ENCODE measurements at places on chromosomes 2 and 18. TPM values are rescaled to one million over a fixed set of nuclear protein-coding genes. Genes with fewer than 3 reads are reported as not detected.

Gene C18orf54
- total RNA-seq: 27.9 TPM

Gene GNLY
- not detected for total RNA-seq

Gene HTR2B
- total RNA-seq: not detected

Gene PLGLB1
- total RNA-seq: 4.6 TPM

Gene SMAD4
- 148 TPM for total RNA-seq

Gene SCN3A
- total RNA-seq: 3.7 TPM

GRCh38 chr18:36872329-36872728 lies 43.4 kb downstream of the KIAA1328 start:
- no peak for DNase-seq
- peaks cover 44% of the 10 kb centered on the region for H3K36me3 ChIP-seq
- no peaks in the 10 kb centered on the region for H3K27me3 ChIP-seq

DNA sequence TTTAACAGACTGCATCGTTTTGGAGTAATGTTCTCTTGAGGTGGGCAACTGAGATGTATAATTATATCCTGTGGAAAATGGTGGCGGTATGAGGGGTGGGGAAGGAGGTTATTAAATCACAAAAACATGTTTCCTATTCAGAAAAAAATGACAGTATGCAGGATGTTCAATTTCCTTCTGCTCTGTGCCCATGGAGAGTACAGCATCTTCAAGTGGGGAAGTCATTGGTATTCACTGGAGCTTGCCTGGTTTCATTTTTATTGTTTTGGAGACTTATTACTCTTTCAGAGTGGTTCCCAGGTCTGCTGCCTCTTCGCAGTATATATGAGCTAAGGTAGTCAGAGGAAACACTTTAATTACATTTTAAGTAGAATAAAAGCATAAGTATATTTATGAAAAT lies 318.8 kb upstream of the RAB12 start:
- H3K27ac ChIP-seq: no peak overlapping the region
- no peaks in the 10 kb centered on the region for H3K27me3 ChIP-seq
- peaks cover 25% of the 10 kb centered on the region for H3K4me1 ChIP-seq
- H3K4me3 ChIP-seq: no peak overlapping the region
- no peaks in the 10 kb centered on the region for H3K36me3 ChIP-seq

- H3K27me3 ChIP-seq: no peaks in the 10 kb centered on the region
- H3K27ac ChIP-seq: no peak overlapping the region
- H3K36me3 ChIP-seq: no peaks in the 10 kb centered on the region
- H3K4me3 ChIP-seq: no peak overlapping the region
- H3K4me1 ChIP-seq: peaks cover 4% of the 10 kb centered on the region
These were observed 65.1 kb upstream of the THOC1 start for GRCh38 chr18:332721-333510.

DNA sequence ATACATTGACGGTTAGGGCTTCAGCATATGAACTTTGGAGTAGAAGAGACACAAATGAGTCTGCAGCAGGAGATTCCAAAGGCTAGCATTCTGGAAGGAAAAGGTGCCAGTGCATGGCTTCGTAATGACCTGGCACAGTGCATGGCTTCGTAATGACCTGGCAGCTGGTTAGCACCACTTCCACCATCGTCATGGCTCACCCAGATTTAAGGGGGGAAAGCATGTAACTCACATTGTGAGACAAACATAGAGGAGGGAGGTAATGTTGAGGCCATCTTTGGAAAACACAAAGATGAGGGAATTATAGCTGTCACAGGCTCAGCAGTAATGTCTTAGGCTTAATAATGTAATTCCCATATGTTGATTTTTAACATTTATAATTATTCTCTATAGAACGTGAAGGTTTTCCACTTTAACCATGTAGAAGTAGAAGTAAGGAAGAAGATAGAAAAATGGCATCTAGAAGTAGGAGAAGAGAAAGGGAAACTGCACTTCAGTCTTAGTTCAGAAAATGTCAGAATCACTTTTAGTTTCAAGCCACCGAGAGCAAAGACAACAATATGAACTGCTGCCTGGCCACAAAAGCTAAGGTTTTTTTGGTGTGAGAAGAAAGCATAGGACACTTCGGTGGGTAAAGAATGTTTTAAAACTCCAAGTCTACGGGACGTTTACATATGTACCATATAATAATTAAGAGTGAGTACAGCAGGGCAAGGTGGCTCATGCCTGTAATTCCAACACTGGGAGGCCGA lies 6.8 kb upstream of the STK25 start:
- H3K27ac ChIP-seq: no peak overlapping the region
- no peak overlapping the region for H3K4me3 ChIP-seq
- DNase-seq: no peak
- H3K27me3 ChIP-seq: peaks cover 2% of the 10 kb centered on the region
- H3K36me3 ChIP-seq: peaks cover 5% of the 10 kb centered on the region
- no peaks in the 10 kb centered on the region for H3K4me1 ChIP-seq

DNA sequence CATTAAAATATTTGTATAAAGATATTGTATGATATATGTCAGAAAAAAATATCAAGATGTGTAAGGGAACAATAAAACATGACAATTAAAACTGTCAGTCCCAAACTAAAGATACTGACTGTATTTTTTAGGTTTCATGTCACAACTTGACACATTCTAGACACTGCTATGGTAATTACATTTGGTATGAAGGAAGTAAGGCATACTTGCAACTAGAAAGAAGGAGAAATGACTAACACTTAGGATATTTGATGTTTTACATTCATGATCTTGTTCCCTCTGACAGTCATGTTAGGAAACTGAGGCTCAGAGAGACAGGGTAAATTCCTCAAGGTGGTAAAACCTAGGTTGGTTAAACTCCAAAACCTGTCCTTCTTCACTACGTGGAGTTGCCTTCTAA lies 68.3 kb downstream of the TMEFF2 start:
- H3K4me3 ChIP-seq: no peak overlapping the region
- no peak overlapping the region for H3K27ac ChIP-seq
- no peaks in the 10 kb centered on the region for H3K36me3 ChIP-seq
- DNase-seq: no peak

DNA sequence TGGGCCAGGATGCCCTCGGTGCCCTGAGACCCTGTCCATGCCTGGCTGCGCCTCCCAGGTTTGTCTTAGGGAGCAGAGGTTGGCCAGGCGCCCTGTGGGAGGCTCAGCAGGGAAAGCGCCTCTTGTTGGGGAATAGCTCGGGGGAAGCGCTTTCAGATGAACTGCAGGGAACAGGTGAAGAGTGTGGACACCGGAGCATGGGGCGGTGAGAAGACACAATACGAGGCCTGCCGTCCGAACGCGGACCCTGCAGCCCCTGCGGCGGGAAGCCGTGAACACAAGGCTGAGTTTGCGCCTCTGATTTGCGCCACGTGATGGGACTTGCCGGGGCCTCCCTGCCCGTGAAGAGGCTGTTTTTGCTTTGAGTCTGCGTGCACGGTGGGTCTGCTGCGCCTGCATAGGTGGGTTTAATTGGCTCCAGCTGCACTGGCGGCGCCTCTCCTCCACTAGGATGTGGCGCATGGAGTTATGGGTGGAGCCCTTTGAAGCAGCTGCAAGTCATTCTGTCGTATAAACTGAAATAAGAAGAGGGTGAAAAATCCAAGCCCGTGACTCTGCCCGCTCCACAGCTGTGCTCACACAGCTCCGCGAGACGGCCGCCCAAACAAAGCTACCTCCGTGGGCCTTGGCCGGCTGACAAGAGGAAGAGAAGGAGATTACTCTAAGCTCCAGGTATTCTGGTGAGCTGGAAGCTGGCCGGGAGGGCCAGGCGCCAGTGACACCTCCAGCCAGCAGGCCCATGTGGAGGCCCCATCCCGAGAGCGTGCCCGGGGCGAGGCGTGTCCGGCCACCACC lies 103.5 kb upstream of the CTDP1 start:
- no peaks in the 10 kb centered on the region for H3K4me1 ChIP-seq
- H3K36me3 ChIP-seq: no peaks in the 10 kb centered on the region
- no peak overlapping the region for H3K27ac ChIP-seq
- H3K27me3 ChIP-seq: no peaks in the 10 kb centered on the region
- DNase-seq: no peak

Measured in neural crest cell (in vitro differentiated cells).